ENCODE measurements at places on chromosomes 6 and 20.

GRCh38 chr20:57065646-57066045, 200.8 kb downstream of the BMP7 start:
- DNase-seq: no peak

DNA sequence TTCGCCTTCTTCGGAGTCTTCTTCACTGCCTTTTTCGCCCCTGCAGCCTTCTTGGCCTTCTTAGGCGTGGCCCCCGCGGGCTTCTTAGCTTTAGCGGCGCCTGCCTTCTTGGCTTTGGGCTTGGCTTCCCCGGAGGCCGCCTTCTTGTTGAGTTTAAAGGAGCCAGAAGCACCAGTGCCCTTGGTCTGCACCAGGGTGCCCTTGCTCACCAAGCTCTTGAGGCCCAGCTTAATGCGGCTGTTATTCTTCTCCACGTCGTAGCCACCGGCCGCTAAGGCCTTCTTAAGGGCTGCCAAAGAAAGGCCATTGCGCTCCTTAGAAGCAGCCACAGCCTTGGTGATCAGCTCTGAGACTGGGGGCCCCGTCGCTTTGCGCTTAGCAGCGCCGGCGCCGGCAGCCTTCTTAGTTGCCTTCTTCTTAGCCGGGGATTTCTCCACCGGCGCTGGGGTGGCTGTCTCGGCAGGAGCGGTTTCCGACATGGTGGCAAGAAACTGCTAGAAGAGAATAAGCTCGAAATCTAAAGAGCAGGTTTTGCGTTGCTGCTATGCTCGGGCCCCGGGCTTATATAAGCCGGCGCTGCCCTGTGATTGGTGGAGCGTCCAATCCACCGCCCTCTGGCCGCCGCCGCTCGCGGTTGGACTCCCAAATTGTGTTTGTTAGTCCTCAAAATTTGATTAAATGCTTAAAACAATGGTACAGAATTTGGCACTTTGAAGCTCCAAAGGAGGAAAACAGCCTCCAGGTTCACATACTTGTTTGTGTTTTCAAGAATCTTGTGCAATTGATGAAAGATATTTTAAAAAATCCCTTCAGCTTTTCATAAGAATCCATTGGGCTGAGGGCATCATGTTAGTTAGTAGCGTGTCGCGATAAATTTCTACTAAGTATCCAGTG, 44.9 kb downstream of the OR2B2 start:
- peak; percentile 78 for DNase-seq

DNA sequence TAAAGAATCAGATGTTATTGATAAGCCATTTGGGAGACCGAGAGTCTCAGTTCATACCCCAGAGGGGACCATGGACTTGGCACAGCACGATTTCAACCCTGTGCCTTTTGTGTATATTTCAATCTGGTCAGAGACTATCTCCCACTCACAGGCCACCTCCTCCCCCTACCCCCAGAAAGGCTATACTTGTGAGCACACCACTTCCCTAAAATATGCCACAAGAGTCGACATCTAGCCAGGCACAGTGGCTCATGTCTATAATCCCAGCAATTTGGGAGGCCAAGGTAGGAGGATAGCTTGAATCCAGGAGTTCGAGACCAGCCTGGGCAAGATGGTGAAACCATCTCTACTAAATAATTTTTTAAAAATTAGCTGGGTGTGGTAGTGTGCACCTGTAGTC, 13.6 kb upstream of the TCF15 start:
- DNase-seq: no peak

- DNase-seq: no peak
These were observed 35.2 kb downstream of the BMP6 start for GRCh38 chr6:7761051-7761450.

GRCh38 chr6:47147175-47147727, 105.1 kb upstream of the ADGRF1 start:
- DNase-seq: no peak

- DNase-seq: no peak
These were observed 26.7 kb downstream of the NPEPL1 start for GRCh38 chr20:58719258-58719657.

DNA sequence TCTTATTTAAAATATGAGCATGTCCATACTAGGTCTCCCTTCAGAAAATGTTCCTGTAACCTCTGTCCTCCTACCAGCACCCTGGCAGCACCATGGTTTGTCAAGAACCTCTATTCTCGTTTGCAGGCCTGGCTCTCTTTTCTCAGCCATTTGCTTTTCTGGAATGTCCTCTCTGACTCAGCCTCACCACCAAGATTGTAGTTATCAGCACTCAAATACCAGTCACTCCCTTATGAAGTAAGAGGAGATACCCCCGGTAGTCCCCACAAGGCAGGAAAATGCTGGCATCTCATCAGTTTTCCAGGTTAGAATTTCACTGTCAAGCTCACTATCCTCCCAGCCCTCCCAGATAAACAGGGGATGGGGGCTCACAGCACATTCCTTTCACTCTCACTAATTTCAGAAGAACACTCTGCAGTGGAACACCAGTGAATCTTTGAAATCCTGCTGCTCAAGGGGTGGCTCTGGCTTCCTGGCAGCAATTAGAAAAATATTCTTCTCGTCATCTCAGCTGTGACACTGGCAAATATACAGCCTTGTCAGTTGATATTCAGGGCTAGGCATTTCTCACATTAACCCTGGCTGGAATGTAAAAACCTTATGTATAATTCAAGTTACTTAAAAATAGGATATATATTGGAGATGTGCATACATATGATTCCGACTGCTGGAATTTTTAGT, 129.2 kb downstream of the TBX18 start:
- DNase-seq: no peak

- DNase-seq: no peak
These were observed 10.5 kb downstream of the ZC3H12D start for GRCh38 chr6:149474108-149474935.

DNA sequence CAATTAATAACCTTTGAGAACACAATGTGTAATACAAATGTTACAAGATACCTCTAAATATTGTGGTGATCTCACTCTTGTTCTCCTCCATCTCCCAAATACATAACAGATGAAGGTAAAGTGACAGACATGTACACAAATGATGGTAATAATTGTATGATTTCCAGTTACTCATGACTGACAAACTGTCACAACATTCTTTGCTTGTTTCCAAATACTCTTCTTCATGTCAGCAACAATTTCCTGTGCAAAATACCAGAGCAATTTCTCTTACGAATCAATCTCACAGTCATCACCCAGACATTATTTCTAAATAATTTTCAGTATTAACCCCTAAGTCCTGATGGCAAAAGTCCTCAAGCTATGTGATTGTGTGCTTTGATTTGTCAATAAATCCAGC, 92.9 kb downstream of the RPS12 start:
- DNase-seq: no peak

DNA sequence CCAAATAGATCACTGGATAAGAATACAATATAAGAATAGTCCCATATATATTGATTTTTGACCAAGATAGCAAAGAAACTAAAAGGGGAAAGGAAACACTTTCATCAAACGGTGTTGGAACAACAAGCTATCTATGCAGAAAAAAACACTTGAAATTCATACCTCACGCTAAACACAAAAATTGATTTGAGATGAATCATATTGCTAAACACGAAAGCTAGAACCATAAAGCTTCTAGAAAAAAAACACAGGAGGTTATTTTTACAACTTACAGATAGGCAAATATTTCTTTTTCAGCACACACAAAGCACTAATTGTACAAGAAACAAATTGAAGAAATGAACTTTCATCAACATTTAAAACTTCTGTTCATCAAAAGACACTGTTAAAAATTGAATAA, 36.7 kb upstream of the TMEM14A start:
- DNase-seq: no peak
